Right cardiac atrium (tissue), 5 donors: ENCODE measurements at places on chromosomes 2 and 18.
A peak's percentile ranks its signal among the peaks of the same experiment; 100 is the strongest.

DNA sequence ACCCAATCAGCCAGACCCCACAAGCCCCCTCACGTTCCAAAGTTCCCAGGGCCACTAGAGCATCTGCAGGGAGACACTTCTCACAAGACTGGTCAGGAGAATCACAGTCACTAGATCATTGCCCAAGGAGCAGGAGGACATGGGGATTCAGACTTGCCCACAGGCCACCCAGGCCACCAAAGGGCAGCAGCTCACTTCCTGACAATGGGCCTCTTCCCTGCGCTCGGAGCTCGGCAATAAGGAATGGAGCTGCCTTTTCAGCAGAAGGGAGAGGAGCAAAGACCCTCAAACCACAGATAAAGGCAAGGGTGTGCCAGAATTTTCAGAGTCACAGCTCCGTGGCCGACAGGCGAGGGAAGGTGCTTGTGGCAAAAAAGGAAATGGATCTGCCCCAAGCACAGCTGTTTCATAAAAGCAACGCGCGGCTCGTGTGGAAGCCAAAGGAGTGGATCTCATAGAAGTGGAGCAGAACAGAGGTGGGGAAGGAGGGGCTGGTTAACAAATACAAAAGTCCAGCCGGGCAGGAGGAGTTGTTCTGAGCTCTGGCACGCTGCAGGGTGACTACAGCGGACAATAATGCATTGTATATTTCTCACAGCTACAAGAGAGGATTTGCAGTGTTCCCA is 72.1 kb downstream of the EDAR start:
- peak; percentile 33 for DNase-seq

GRCh38 chr2:217327953-217328621 is 468.2 kb upstream of the TNP1 start:
- DNase-seq = no peak

DNA sequence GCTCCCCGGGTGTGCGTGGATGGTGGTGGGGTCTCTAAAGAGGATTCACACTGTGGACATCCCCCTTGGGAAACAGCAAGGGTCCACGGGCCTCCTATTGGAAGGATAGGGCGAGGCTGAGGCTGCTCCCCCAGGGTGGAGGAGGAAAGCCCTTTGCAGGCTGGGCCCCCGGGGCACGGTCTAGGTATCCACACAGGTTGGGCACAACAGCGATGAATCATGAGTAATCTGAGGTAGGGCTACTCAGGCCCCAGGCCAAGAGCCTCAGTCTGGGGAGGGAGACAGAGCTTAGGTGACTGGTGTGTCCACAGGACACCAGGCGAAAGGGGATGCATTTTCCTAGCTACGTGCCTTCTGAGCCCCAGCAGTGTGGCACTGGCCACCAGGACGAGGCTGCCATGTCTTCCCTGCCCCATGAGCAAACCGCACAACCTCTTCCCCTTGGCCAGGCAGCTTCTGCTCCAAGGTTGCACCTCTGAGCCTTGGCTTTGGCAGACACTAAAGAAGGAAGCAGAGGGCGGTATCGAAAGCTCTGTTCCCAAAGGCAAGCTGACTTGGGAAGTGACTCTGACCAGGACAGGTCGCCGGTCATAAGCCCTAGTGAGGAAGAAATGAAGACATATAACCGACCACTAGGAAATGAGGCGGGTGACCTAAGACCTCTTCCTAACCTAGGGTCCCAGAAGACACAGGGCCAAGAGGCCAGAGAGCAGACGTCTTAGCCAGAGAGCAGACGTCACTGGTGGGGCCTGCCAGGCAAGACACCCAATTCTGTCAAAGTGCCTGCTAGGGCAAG is 14.6 kb upstream of the SEMA4C start:
- DNase-seq = no peak

DNA sequence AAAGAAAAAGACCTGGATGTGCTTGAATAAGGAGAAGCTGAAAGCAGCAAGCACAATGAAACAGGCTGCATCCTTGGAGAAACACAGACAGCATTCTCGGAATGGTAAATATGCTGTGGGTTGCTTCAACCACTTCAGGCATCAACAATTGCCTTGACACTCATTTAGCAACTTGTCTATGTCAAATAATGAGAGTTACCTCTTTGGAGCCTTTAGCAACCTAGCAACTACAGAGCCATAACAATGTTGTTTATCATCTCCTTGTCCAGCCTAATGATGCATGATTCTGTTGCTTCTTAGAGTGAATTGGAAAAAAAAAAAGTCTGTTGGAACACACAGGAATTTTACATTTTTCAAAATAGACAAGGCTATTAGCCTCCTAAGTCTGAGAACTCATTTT is 410.6 kb downstream of the PIK3C3 start:
- no peak for DNase-seq

DNA sequence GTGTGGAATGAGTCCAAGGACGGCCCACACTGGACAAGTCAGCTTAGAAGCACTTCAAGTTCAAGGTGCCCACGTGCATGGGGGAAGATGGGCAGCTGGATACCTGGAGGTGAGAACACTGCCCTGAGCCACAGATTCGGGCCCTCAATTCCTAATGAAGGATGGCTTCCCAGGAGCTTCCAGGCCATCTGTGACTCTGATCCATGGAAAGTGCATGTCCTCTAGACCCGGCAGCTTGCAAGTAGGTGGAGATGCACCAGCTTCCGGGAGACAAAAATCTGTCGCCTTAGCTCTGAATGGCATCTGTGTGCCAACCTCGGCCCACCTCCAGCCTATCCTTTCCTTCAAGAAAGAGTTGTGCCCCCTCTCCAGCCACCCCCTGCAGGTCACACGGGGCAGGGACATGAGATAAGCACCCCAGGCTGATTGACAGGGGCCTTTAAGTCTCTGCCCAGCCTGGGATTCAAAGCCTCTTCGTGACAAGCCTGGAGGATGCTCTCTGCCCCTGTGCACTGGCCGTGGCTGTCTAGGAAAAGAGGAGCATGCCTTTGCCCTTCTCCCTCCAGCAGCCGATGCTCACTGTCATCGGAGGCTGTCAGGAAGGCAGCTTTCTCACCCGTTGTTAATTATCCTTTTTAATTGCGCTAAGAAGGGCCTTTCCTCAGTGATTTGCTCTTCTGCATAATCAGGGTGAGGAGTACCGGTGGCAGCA is 65.5 kb downstream of the BIN1 start:
- no peak for DNase-seq

DNA sequence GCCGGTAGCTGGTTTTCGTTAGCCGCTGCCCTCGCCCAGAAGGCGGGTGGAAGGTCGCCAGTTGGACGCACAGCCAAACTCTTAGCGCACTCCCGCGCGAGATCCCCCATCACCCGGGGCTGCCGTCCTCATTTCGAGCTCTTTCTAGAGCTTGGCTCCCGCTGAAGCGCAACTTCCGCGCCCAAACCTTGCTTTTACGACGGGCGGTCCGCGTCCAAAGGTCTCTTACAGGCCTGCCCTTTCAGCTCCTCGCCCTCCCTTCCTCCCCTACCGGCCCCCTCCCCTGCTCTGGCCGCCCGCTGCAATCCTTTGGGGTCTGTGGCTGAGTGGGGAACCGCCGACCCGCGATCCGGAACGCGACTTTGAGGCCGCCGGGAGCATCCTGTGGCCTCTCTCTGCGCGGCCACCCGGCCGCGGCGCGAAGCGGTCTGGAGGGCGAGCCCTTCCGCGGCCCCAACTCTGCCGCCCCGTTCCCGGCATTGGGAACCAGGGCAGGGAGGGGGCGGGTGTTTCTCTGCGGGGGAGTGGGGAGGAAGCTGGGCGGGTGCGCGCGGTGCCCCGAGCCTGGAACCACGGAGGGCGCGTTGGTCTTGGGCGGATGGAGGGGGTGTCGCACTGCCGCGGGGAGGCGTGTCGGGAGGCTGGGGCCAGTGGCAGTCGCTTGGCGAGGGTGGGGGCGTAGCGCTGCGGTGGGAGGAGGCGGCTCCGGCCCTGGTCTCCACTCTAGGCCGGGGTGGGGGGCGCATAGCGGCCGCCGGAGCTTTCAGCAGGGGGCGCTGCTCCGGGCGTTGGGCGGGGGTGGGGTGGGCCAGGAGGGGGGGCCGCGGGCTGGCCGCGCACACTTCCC is at the start of gene GDF7:
Gene GDF7, plus strand, starts transcription at position 841 of the 847 bp plus-strand sequence. CDS start 96 bp downstream, outside the sequence.
- DNase-seq = peak; percentile 77
